Caco-2 (cell line): ENCODE measurements at places on chromosomes 11 and 22.
A peak's percentile ranks its signal among the peaks of the same experiment; 100 is the strongest.

GRCh38 chr11:58788355-58789023, 56.0 kb downstream of the GLYATL2 start:
- DNase-seq, result peak; percentile 76

DNA sequence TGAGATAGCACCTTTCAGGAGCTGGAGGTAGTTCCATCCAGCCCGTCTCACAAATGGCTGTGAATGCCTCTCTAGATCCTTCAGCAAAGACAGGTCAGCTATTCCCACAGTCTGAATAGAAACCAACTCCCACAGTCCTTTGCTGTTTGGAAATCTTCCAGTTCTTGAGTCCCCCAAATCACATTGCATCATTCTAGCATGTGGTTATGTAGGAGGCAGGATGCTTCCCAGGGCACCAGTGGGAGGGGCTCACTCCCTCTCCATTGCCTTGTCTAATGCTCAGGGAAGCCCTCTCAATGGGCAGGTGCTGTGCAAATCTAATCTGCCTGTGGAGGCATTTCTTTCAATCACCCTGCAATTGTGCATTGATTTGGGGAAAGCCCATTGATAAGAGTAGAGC, 14.6 kb downstream of the NAV2 start:
- no peak for DNase-seq

GRCh38 chr11:23097891-23098290, 237.6 kb upstream of the CCDC179 start:
- no peak for DNase-seq

GRCh38 chr11:64650923-64651523, 60.0 kb downstream of the SLC22A12 start:
- DNase-seq, result peak; percentile 31

- DNase-seq, result no peak
These were observed 764 bp downstream of the TKFC start for GRCh38 chr11:61333550-61334433.

DNA sequence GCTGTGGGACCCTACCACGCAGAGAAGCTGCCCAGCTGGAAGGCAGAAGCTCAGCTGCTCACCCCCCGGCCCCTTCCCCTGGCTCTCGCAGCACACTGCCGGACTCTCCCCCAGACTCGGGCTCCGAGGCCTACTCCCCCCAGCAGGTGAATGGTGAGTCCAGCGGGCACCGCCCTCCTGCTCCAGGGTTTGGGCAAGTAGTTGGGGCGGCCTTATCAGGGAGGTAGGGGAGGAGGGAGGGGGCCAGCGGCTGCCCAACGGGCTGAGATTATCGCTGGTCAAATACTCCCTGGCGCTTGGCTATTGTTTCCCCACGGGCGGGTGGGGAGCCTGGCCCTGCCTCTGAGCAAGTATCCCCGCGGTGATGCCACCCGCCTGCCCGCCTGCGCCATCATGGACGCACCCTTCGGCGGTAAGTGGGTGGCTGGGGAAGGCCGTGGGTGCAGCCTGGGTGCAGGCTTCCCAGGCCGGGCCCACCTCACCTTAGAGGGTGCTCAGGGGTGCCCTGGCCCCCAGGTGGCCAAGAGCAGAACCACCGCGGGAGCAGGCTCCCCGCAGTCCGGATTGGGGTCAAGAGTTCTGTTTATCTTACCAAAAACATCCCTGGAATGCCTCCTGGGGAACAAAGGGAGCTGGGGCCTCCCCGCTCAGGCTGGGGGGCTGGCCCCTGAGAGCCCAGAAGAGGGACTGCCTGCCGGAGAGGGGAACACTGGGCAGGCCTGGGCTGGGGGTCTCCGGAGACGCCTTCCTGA, 16.9 kb downstream of the MYRF start:
- DNase-seq, result peak; percentile 92

DNA sequence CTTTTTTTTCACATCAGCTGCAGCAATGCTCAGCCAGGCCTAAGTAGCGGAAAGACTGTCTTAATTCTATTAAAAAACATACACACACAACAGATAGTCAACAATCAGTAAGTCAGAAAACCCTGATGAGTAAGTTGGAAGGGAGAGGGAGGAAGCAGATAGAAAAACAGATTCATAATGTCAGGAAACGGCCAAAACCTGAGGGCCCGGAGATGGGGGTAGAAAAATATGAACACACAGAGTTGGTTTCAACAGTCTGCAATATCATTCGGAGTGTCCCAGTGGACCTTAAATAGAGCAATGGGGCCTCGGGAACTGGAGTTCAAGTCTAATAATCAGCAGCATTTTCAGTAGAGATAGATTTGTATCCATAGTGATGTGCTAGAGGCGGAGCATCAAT, 14.8 kb downstream of the LRRC55 start:
- no peak for DNase-seq

GRCh38 chr11:127098684-127099083, 98.1 kb upstream of the KIRREL3 start:
- DNase-seq, result no peak

DNA sequence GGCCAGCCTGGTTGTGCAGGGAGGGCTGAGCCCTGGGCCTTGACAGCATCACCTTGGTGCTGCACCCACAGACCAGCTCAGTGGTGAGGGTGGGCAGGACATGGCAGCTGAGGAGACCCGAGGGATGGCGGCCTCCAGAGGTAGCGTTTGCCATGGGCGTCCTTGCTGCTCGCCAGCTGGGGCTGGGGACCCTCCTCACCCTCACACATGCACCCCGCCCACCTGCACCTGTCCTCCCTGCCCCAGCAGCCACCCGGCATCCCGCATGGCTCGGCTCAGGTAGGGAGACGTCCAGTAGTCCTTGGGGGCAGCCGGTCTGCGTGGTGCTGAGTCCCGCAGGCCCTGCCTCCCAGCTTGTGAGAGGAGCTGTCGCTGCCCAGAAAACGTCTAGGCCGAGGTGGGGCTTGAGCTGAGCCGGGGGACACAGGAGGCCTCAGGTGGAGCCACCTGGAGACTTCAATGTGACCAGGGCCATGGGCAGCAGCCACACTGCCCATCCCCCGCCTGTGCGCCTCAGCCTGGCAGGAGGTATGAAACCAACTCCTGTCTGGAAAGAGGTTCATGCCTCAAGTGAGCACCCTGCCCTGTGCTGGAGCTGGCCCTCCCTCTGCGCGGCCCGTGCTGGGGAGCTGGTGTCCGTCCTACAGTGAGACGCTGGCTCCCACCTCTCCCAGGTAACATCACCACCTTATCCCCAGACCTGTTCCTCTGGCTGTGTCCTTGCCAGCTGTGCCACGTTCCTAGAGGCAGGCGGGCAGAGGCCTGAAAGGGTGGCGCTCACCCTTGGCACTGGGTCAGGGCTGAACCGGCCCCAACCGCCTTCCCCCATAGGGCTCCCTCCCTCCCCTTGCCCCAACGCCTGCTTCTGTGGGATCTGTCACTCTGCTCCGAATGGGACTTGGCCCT, 3.3 kb upstream of the TRABD start:
- no peak for DNase-seq

DNA sequence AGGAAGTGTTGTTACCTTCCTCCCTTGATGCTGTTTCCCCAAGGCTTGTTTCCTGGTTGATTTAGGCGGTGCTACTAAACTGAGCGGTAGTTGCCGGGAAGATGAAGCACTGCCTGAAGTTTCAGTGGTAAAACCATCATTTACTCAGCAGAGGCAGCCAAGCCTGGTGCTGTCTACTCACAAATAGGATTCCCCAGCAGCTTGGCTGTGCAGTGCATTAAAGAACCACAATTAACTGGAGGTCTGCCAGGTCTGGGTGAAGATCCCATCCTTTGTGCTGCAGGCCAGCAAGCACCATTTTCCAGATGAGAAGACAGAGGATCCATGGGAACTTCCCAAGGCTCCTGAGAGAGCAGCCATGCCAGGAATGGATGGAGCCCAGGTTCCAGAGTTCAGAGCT, 231.9 kb upstream of the E2F8 start:
- DNase-seq, result no peak

DNA sequence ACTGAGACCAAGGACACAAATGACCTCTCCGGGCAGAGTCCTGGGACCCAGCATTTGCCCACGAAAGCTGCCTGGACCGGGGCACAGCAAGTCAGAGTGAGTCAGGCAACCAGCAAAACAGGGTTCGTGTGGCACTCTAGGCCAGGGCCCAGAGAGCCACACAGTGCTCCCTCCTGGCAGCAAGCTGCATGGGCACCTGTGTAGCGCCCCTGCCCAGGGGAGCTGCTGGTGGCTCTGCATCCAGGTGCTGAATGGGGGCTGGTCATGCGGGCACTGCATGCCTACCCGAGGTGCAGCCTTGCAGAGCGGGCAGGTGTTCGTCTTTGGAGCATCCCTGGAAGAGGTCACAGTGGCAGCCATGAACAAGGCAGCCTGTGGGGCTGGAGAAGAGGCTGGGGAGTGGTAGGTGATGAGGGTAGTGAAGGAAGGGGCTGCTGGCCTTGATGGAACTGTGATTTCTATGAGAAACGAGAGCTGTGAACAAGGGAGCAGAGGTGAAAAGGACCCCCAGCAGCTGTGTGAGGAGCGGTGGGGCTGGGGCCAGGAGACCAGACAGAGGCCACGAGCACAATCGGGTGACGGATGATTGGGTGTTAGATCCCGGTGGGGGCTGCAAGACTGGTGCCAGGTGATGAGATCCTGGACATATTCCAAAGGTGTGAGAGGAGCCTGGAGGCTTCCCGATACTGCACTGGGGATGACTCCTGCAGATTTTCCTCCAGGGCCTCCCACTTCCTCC, 63.3 kb downstream of the DGCR2 start:
- DNase-seq, result no peak

DNA sequence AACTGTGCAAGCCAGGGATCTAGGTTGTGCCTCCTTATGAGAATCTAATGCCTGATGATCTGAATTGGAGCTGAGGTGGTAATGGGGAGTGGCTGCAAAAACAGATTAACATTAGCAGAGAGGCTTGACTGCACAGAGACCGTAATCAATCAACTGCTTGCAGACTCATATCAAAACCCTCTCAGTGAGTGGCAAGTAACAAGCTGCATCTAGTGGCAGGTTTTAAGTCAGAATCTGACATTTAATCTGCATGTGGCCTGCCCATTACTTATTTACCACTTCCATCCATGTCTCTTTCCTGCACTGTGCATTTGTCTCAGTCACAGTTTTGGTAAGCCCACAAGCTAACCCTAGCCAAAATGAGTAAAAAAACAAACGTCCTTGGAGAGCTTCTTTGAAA, 11.2 kb downstream of the C11orf58 start:
- no peak for DNase-seq

GRCh38 chr11:25658916-25659315, 673.0 kb upstream of the ANO3 start:
- no peak for DNase-seq

- no peak for DNase-seq
These were observed 48.6 kb downstream of the ZC3H12C start for GRCh38 chr11:110141812-110142211.

- DNase-seq, result no peak
These were observed 100.5 kb downstream of the ZBTB16 start for GRCh38 chr11:114159802-114160632.

DNA sequence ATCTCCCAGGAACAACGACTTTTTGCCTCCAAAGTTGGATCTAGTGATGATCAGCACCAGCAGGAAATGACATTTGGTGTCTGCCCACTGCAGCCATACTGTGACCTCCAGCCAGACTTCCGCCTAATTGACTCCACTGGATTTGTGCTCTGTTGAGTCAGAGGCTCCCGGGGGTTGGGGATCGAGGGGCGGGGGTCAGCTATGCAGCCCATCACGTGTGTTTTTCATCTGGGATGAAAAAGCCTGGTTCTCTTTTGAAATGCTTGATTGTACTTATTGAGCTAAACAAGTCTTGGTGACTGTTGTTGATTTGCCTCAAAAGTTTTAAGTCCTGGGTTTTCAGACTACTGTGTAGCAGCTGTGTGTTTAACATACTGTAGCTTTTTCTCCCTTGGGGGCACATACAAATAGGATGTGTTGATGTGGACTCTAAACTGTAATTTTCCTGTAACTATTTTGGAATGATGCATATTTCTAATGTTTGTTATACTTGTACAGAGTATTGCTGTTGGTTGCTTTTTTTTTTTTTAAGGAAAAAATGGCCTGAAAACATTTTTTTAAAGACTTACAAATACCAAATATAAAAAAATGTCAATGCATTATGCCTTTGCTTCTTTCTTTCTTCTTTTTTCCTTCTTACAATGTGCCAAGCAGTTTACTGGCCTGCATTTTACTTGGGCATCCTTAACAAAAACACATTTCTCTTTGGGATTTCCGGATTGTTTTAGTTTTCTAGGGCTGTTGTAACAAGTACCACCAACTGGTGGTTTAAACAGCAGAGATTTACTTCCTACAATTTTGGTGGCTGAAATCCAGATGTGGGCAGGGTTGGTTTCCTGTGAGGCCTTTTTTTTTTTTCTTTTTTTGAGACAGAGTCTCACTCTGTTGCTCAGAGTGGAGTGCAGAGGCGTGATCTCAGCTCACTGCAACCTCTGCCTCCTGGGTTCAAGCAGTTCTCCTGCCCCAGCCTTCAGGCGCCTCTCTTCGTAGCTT, 46.1 kb upstream of the OR4B1 start:
- no peak for DNase-seq

GRCh38 chr11:13104619-13105236, 95.6 kb downstream of the RASSF10 start:
- no peak for DNase-seq

GRCh38 chr11:11220786-11221185, 132.3 kb downstream of the CSNK2A3 start:
- no peak for DNase-seq

DNA sequence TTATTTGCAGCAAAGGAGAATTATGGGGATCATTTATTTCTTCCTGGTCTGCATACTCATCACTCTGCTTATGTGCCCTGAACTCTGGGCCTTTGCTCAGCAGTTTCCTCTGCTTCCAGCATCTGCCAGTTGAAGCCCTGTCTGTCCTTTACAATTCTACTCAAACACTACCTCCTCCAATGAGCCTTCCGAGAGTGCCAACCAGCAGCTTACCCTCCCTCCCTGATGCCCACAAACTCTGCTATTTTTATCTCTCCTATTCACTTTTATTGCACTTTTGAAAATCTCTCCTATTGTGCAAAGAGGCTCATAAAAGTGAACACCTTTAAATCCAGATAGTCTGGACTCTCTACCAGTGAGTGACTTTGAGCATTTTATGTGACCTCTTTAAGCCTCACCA, 3.6 kb upstream of the ME3 start:
- no peak for DNase-seq

DNA sequence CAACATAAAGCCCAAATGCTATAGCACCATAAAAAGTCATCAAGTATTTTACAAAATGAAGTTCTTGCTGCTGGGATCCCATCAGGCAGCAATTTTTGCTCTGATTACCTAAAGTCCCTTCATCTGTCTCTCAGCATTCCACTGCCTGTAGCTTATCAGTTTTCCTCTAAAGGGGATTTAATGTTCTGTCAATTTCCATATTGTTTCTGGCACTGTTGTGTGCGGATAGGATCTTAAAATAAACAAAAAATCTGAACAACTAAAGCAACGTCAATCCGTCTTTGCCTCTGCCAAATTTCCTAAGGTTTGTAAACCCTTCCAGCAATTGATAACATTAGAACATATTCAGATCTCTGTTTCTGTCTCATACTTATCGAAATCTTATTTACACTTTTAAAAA, 1126.3 kb upstream of the RAG2 start:
- DNase-seq, result no peak

- DNase-seq, result no peak
These were observed 111.2 kb downstream of the MRTFA start for GRCh38 chr22:40525250-40525884.

DNA sequence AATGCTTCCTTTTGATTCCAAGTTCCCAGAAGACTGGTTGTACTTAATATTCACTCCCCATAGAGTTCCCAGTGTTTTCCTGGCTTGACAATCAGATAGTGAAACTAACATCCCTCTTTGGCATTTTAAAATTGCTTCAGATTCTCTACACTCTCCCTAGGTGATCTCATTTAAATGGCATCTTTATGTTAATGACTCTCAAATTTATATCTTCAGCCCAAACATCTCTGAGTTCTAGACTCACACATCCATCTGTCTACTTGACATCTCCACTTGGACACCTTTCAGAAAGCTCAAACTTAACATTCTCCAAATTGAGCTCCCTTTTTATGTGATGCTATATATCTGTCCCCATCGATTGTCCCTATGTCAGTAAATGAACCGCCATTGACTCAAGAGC, 232.0 kb downstream of the NTM start:
- DNase-seq, result no peak
